NCI-H1436 (cell line): ENCODE measurements at places on chromosomes 1 and 21.

- no peak for DNase-seq
These were observed 79.6 kb downstream of the ZC3H11B start for GRCh38 chr1:219533280-219533679.

DNA sequence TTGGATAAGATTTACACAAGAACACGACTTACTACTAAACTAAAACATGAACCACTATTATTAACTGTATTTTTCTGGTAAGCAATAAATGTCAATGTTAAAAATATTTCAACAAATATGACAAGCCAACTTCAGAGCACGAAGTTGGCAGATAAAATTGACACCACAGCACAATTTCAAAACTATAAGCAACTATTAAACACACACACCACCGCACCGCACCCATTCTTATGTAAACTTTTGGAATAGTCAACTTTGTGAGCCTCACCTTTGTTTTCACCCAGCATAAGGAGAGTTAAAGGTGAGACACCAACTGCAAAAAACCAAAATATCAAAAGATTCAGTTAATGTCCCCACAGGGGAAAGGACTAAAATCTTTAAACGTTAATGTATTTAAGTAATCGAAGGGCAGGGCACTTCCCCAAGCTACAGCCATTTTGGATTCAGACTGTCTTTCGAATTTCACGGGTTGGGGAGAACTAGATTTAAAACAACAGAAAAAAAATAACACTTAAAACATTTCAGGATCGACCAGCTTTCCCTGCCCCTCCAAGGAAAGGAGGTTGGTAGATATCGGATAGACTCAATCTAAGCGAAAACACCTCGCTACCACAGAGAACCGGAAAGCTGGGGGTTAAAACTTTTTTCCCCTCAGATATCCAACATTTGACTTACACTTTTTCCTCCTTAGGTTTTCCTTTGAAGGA lies 872 bp downstream of the GPBP1L1 start:
- no peak for DNase-seq

GRCh38 chr1:200474633-200475032 lies 64.8 kb upstream of the ZNF281 start:
- DNase-seq, result no peak

- no peak for DNase-seq
These were observed 444.8 kb downstream of the TTLL7 start for GRCh38 chr1:83554174-83554573.

DNA sequence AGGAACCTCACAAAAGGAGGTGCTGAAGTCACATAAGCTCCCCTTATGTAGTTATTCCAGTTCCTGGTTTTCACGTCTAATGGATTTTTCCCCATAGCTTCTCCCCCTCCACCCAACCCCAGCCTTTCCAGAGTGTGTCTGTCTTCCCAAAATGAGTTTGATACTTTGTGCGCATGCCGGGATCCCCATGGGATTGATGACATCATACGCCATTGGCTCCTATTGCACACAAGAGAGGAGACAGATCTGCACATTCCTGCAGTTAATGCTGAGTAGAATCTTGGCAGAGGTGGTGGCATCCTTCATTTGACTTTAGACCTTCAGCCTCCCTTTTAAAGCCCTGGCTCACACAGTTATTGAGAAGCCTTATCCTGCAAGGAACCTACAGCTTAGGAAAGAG lies 71.4 kb downstream of the DDR2 start:
- DNase-seq, result no peak

DNA sequence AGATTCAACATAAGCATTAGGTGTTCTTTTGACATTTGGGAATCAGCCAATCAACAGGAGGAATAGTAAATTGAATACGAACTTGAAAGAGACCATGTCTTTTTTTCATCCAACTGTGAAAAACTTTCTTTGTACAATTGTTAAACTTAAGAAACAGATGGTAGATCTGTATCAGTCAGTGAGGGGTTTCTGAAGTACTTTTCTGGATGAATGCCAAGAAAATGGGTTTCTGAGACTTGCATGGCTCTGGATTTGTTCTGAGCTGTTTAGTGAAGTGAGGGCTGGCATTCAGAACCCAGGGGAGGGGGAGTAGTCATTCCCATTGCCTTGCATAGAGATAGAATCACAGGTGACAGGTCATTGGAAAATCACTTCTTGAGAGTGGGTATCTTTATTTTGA lies 37.4 kb downstream of the PTPRC start:
- DNase-seq, result no peak

GRCh38 chr1:54804471-54805132 lies 3.5 kb upstream of the TTC22 start:
- no peak for DNase-seq

GRCh38 chr1:110606657-110607535 lies 738 bp upstream of the KCNA2 start:
- no peak for DNase-seq

DNA sequence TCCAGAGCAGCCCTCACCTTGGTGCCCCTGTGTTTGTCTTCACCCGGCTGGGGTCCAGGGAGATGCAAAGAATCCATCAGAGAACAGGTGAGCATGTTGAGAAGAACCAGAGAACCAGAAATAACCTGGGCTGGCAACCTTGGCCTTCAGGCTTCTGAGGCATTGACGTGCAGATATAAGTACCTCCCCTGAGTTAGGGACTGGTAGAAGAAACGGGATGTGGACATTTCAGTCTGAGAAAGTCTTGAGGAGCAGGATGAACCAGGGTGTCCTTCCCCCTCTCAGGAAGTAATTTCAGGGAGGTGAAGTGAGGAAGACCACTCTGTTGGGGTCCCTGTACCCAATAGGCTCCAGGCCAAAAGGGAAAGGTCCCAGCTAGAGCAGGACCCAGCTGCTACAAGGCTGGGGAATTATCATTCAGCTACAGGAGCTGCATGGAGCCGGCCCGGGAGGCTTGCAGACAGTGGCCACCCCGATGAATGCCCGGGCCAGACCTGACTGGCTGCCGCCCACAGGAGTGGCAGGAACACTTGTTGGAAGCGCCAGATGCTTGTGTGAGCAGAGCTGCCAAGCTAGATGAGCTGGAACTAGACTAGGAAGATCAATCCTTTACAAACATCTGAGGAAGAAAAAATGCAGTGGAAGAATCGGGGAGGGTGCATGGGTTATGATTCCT lies 1.7 kb upstream of the AURKAIP1 start:
- no peak for DNase-seq
